D341Med (cell line): ENCODE measurements at places on chromosomes 7 and 10.

DNA sequence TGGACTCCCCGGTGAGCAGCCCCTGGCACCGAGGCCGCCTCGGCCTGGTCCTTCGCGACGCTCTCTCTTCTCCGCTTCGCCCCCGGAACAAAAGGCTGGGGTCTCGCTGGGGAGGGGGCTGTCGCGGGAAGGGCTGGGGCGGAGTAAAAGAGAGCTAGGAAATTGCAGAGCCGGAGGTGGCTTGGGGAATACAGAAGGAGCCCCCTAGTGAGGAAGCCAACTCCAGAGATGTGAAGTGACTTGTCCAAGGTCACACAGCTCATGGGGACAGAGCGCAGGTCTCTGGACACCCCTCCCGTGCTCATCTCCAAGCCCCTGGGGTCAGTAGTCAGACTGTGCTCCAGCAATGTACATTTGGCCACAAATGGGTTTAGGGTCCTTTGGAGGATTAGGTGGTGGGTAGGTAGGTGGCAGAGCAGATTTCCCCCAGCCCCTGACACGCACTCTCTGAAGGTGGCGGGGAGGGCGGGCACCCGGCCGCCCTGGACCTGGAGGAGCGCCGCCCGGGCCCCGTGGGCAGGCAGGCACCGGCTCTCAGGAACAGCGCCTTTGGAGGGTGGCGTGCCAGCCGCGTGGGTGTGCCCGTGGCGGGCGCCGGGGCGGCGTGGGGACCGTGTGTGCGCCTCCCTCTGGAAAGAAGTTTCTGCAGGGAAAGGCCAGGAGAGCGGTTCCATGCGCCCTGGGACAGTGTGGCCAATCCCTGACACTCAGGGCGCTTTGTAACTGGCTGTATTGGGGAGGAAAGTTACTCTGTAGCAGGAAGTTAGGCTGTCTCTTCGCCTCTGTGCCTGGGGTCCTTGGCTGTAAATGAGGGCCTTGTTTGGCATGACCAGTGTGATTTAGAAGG lies 910 bp downstream of the WIPF3 start:
- peak; percentile 54 for DNase-seq

DNA sequence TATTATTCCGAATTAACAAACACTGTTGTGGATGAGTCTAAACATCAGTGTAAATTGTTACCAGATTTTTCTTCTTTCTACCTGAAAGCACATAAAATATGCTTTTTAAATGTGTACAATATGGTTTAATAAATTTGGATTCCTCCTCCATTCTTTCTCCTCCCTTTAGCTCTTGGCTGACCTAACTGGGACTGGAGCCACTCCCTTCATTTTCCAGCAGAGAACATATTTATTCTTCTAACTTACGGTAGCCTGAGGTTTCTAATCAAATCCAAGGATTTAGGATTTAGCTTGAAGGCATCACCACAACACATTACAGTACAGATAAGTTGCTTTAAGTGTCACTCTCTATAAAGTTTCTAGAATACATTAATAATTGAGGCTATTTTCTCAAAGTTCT lies 88.2 kb upstream of the SEMA3C start:
- DNase-seq: no peak

DNA sequence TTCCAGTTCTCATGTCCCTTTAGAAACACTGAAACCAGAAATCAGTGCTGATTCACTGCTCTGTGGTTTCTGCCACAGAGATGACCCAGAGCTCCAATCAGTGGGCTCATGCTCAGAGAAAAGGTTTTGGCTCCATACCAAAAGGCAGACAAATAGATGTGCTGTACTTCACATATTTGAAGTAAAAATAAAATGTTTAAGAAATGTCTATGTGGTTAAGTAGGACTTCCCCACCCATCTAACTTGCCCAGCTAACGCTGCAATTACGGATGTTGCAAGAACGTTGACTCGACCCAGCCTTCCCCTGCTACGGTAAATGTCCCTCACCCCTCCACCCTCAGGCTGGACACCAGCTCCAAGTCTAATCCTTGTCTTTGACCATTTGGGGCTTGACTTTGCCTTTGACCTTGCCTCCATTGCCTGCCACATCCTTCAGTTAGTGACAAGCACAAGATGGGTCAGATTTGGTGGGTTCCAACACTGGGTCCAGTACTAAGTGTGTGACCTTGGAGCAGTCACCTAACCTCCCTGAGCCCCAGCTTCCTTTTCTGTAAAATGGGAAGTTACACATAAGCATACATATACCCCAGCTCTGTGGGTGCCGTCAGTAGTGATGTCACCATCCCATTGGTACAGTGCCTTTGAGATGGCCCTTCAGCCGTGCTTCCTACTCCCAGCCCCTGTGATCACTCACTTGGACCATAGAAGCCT lies 95.8 kb downstream of the CHST15 start:
- peak; percentile 0 for DNase-seq

- DNase-seq: no peak
Observed at GRCh38 chr7:130334274-130334673, 10.3 kb upstream of the CPA5 start.

- DNase-seq: no peak
Observed at GRCh38 chr10:118531105-118531852, 64.2 kb downstream of the PRLHR start.

- DNase-seq: peak; percentile 27
Observed at GRCh38 chr10:63614371-63614891, 93.2 kb downstream of the REEP3 start.

DNA sequence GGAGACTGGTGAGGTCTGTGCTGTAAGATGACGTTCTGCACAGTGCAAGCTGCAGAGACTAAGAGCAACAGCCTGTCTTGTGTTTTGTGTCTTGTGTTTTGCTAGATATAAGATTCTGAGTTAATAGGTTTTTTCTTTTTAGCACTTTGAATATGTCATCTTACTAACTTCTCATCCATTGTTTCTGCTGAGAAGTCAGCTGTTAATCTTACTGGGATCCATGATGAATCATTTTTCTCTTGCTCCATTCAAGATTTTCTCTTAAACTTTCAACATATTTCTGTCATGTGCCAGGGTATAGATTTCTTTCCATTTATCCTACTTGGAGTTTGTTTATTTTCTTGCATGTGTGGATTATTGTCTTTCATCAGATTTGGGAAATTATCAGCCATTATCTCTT lies 290.3 kb downstream of the CELF2 start:
- DNase-seq: no peak

DNA sequence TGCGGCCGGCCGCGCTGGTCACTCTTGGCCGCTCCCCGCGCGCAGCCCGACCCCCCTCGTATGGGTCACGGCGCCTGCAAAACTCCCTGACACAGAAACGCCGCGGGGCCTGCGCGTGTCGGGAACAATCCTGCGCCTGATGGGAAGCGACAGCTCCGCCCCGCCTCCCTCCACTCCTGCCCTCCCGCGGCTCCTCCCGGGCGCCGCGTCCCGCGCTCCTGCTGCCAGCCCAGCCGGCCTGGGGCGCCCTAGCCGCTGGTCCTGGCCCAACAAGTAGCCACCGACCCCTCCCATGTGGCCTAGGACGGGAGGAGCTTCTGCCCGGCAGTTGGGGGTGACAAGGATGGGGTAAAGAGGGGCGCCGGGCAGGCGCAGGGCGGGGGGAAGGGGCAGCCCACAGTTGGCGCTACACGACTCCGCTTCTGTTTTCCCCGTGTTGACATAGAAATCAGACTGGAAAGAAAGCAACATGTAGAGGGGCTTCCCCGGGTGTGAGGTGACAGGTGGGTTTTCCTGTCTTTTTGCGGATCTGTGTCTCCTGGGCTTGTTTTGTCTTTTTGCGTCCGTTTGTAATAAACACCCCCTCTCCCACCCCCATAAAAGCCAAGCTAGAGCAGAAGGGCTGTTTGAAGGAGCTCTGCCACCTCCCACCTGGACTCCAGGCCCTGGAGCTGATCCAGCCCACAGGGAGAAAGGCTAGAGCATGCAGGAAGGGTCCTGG lies 35.1 kb upstream of the PAX2 start:
- peak; percentile 53 for DNase-seq

DNA sequence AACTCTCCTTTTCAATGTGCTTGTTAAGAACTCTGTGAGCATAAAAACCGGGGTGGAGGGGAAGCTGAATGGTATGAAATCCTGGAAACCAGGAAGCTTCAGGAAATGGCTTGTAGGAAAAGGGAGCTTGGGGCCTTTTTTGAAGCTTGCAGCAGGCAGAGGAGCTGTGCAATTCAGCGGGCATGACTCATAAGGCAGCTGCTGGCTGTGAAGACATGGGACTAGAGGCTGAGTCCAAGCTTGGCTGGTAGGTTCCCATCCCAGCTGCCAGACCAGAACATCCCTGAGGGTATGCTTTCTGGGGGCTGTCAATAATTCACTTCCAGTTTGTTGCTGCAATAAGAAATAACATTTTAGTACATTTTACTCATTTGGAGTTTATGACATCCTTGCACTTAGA lies 36.8 kb upstream of the CDC14C start:
- DNase-seq: no peak

DNA sequence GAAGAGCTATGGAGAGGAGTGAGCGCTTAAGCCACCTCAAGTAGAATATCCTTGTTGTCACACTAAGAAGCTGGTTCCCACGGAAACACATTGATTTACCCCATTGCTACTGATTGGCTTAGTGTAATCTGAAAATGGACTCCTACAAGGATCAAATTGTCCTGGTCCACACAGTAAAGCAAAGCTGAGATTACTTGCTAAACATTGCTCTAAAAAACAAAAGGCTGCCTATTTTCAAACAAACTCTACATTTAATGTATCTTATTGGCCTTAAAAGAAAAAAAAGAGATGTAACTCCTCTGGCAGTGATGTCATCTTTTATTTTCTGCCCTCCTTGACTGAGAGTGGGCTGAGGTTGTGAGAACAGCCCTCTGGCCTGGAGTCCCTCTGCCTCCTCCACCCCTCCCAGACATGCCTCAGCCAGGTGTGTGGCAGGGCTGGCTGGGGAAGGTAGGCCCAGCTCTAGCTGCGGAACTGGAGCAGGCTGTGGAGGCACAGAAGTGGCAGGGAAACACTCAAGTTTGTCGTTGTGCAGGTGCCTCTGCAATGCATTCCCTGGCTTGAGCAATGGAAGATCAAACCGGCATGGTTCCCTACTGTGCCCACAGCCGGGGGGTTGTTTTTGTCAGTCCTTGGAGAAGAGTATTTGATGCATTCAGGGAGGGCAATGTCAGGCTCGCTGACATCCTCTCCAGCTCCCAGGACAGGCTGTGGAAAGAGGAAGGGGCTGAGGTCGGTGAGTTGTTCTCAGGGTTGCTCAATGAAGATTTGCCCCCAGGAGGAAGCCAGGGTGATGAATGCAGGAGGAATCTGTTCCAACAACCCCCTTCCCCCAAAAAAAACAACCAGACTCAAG lies 9.1 kb downstream of the KLF6 start:
- DNase-seq: no peak

GRCh38 chr7:46886669-46887374 lies 695.1 kb downstream of the TNS3 start:
- no peak for DNase-seq

- DNase-seq: no peak
Observed at GRCh38 chr10:15763006-15763405, 43.3 kb upstream of the ITGA8 start.

DNA sequence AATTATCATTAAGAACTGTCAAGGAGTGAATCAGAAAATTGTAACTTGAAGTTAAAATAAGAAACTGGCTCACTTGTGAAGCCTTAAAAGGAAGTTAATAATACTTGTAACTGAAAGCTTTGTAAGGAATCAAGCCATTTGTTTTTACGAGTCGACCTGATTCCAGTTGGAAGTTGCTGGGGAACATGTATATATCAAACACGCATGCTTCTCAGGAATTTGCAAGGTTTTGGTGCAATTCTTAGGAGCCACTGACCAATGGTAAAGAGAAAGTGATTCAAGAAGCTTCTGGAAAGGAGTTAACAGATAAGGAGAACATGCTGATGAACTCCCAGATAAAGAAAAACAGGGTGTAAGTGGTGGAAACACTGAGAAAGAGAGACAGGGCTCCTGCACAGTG lies 56.4 kb downstream of the ETV1 start:
- DNase-seq: no peak

DNA sequence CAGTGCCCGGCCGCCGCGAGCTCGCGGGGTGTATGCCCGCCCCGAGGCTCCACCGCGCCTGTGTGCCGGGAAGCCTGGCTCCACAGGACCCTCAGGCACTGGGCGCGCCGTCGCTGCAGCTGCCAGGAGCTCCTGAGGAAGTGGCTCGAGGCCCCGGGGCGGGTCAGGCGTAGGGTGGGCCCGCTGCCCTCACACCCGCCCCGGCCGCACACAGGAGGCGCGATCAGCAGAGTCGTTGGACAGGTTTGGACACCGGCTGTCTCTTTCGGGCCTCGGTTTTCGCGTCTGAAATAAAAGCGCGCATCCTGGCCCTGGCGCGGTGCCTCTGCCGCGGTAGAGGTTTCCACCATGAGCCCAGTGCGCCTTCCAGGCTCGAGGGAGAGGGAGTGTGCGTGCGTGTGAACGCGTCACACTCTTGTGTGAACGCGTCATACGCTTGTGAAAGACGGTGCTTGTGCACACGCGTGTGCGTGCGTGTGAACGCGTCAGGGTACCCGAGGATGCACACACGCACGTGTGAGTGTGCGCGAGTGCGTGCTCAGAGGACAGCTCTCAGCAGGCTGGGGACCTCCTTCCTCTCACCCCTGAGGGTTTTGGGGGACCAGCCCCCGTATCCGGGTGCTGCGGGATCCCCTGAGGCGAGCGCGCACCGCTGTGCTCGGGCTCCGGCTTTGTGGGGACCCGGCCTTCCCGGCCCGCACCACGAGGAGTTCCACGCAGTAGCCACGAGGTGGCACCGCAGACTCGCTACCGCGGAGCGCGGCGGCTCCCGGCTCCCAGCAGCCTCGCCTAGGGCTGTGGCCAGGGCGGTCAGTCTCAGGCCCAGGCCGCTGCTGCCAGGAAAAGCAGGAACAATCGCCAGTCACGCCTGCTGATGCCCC lies 83.8 kb downstream of the BMS1 start:
- DNase-seq: peak; percentile 81

DNA sequence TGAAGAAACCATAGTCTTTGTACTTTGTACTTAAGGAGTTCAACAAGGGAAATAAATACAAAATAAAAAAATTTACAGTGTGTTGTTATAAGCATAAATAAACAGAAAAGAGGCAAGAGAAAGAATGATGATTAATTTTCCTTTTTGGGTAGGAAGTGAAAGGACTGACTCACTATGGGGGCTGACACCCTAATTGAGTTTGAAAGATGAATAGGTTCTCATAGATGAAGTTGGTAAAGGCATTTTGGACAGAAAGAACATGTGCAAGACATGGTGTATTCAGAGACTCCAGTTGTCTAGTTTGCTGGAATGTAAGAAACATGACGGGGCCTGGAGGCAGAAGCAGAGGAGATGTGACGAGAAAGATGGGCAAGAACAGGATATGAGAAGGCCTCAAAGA lies 83.7 kb downstream of the VPS50 start:
- no peak for DNase-seq

GRCh38 chr7:74449809-74450397 lies 3.8 kb upstream of the GTF2IRD1 start:
- peak; percentile 80 for DNase-seq

- DNase-seq: no peak
Observed at GRCh38 chr10:127524908-127525665, 24.0 kb upstream of the NPS start.
